Activated CD4-positive, alpha-beta T cell treated with anti-CD3 and anti-CD28 coated beads, Interleukin-2, amount 10 ng/mL, durations not matched to agents 7 days and 5 days (primary cell): ENCODE measurements at places on chromosomes 5 and 9. TPM values are rescaled to one million over a fixed set of nuclear protein-coding genes. Genes with fewer than 3 reads are reported as not detected.

The EPB41L4A gene
- total RNA-seq: 0.62 TPM

The TJP2 gene
- 21.4 TPM for total RNA-seq

The DAB2 gene
- not detected for total RNA-seq

The TAF11L3 gene
- total RNA-seq: not detected

The PRLR gene
- total RNA-seq: not detected

The ZNF454 gene
- total RNA-seq: not detected

The PLAA gene
- total RNA-seq: 33.8 TPM

The STK32A gene
- total RNA-seq: not detected

The LRRC19 gene
- total RNA-seq: not detected

The GDA gene
- not detected for total RNA-seq

The PCDHGA8 gene
- total RNA-seq: not detected

The STKLD1 gene
- total RNA-seq: 2.0 TPM

The LCN15 gene
- total RNA-seq: not detected

The MRPL36 gene
- total RNA-seq: 46.9 TPM

The OLFML2A gene
- not detected for total RNA-seq

The LAMC3 gene
- 0.27 TPM for total RNA-seq

The RBM18 gene
- total RNA-seq: 21.5 TPM

The CARTPT gene
- not detected for total RNA-seq

The TSLP gene
- 0.19 TPM for total RNA-seq

The IFNA13 gene
- not detected for total RNA-seq

The DRD1 gene
- total RNA-seq: not detected

The SLC22A4 gene
- not detected for total RNA-seq

The PPP1R2B gene
- total RNA-seq: not detected

The LHX3 gene
- not detected for total RNA-seq

The PTGDS gene
- total RNA-seq: 22.1 TPM

The FST gene
- not detected for total RNA-seq
